Cortex of kidney (tissue), 1 donor: ENCODE measurements at places on chromosomes 2 and 18.

DNA sequence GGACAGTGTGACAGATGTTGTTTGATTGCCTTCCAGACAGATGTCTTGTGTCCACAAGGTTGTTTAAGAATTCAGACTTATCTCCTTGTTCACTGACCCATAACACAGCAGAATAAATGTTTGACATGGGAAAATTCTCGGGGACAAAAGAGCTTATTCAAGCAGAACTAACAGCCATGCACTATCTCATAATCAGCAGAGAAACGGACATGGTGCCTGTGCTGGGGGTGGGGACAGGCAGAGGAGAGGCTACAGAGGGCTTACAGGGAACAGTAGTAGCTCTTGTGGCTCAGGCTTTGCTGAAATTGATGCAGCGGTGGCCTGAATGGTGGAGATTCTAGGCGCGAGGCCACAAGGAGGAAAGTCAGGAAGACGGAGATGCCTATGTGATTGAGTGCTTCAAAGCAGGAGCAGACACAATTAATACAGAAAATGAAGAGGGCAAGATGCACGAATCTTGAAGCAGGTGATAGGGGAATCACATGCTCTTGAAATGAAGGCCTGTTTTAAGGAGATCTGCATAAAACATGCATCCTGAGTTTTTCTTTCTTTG lies 62.0 kb upstream of the CAB39 start:
- no peak for DNase-seq

GRCh38 chr18:26468931-26469340 lies 79.4 kb downstream of the KCTD1 start:
- DNase-seq, result no peak

- no peak for DNase-seq
Observed at GRCh38 chr18:26488417-26489009, 59.8 kb downstream of the KCTD1 start.

GRCh38 chr2:79981316-79981715 lies 323.2 kb downstream of the LRRTM1 start:
- no peak for DNase-seq

DNA sequence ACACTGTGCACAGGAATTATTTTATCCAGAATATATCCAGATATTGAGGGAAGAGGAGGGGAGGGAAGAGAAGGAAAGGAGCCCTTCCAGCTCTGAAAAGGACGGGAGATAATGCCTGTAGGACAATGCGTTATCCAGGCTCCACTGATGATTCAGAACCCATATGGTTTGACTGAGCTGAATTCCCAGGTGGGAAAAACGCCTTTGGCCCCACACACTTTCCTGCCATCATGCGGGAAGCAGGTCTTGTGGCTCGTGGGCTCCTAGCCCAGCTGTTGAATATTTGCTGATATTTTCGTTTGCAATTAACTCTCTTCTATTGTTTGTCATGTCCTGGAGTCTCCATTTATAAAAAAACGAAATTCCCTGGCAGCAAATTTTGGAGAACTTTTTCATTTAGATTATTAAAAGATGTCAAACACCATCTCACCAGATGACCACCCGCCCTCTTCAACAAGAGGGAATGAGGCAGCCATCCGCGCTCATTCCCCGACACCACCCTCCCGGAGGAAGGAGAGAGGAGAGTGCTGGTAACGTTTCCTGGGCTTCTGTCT lies 8.9 kb downstream of the COL6A3 start:
- no peak for DNase-seq

DNA sequence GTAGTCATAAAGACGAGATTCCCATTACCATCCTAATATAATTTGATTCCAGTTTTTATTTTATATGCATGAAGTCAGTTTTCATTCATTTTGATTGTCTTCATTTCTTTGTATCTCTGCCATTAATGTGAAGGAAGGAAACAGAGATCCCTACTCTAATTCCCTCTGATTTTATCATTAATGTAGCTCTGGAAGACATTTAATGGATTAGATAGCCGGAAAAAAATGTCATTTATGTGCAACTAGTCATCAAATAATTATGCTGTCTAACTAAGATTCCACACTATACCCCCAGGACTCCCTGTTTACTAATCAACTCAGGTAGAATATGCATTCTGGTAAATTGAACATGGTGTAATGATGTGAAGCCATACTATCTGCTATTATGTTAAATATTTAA lies 19.9 kb downstream of the RHBDD1 start:
- DNase-seq, result no peak

- no peak for DNase-seq
Observed at GRCh38 chr2:239528146-239528545, 127.3 kb upstream of the HDAC4 start.

- DNase-seq, result no peak
Observed at GRCh38 chr18:58251416-58251815, 207.4 kb downstream of the NEDD4L start.

GRCh38 chr2:234249873-234250272 lies 199.4 kb downstream of the SPP2 start:
- DNase-seq, result no peak

DNA sequence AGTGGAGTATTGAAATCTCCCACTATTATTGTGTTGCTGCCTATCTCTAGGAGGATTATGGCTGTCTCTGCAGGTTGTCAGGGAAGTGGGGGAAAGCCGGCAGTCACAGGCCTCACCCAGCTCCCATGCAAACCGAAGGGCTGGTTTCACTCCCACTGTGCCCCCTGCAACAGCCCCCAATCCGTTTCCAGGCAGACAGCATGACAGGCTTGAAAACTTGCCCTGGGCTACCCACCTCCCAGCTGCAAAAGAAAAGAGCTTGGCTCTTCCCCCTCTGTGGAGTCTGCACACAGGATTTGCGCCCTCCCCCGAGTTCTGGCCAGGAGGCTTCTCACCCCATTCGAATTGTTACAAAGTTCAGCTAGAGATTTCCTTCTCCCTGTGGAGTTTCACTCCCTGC lies 87.4 kb upstream of the MSTN start:
- DNase-seq, result no peak

- no peak for DNase-seq
Observed at GRCh38 chr2:96409081-96409819, 73.7 kb downstream of the NCAPH start.

DNA sequence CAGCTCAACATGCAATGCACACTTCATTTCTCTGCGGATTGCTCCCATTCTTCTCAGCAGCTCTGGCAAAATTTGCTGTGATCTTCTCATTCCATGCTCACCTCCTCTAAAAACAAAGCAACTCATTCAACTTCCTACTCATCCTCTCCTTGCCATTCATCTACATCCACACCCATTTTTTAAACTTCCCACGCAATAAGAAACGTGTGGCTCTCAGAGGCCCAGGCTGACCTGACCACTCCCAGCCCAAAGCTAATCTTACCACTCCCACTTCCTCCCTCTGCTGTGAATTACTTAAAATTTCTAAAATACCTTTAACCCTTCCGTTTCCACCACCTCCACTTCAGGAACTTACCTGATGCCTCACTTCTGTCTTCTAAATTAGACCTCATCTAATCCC lies 15.2 kb downstream of the ABCB11 start:
- DNase-seq, result no peak

DNA sequence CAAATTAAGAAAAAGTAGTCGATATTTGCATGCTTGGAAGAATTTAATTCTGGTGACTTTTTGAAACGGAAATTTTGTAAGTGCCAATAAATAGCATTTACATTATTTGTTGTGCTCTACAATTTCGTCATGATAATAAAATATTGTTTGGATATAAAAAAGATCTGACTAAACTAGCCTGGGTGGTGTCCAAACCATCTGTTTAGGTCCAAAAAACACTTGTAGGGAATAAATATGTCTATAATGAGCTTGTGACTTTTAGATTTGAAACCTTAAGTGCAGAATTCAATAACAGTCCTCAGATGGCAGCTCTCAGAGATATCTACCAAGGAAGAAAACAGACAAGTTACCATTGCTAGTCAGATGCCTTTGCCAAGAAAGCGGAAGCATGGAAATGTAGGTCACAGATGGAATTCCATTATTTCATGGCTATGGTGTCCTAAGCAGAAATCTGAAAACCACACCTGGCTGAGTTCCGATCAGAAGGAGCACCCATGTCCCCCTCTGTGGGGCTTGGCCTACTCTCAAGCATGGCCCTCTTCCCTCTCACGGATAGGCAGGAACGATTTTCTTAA lies 731.1 kb downstream of the RNF144A start:
- no peak for DNase-seq

DNA sequence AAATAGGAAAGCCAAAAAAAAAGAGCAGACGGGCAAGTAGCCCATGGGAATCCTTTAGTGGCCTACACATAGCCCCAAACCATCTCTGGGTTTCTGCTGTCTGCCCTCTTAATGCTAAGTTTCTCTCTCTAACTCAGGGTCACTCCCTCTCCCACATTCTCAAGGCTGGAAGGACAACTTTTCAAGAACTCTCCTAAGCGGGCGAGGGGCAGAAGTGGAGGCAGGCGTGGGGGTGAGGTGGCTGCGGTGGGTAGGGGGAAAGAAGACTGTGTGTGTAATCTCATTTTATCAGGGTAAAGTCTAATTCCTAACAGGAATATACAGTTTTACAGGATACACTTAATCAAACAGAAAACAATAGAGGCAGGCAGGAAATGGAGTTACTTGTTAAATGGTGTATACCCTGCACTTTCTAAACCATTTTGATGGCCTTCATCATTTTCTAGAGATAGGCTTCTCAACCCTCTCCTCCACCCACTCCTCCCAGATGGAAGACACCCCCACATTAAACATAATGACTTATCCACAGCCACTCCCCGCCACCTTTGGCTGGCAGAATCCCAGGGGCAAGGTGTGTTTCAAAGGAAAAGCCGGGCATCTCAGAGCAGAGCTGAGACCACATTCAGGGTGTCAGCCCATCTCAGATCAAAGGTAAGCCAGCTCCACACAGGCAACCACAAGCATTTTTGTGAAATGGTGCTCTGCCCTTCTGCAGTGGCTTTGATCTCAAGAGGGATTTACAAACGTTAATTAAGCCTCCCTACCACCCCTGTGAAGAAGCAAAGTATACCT lies 6.8 kb downstream of the SMAD7 start:
- DNase-seq, result no peak

- DNase-seq, result no peak
Observed at GRCh38 chr2:134445116-134445515, 191.2 kb downstream of the MGAT5 start.

GRCh38 chr2:37600735-37601134 lies 70.7 kb downstream of the CDC42EP3 start:
- DNase-seq, result no peak

- no peak for DNase-seq
Observed at GRCh38 chr2:128324897-128325410, 6.3 kb upstream of the HS6ST1 start.

- no peak for DNase-seq
Observed at GRCh38 chr2:231053846-231054245, 2.8 kb upstream of the PSMD1 start.

GRCh38 chr2:189657867-189658266 lies 3.4 kb upstream of the ASNSD1 start:
- no peak for DNase-seq

DNA sequence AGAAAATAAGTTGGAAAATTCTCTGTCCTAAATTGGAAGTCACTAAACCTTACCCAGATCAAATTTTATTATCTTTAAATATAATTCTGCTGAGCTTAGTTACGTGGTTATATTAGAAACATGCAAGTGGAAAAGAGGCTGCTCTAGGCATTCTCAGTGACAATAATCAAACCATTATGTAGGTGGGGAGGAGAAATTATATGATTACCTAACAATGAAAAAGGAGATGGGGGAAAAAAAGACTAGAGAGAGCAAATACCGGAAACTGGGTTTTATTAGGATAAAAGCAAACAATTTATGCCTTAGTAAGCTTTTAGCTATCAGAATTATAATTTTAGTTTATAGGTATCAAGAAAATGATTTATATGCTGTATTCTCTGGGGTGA lies 53.2 kb downstream of the PHLPP1 start:
- no peak for DNase-seq

DNA sequence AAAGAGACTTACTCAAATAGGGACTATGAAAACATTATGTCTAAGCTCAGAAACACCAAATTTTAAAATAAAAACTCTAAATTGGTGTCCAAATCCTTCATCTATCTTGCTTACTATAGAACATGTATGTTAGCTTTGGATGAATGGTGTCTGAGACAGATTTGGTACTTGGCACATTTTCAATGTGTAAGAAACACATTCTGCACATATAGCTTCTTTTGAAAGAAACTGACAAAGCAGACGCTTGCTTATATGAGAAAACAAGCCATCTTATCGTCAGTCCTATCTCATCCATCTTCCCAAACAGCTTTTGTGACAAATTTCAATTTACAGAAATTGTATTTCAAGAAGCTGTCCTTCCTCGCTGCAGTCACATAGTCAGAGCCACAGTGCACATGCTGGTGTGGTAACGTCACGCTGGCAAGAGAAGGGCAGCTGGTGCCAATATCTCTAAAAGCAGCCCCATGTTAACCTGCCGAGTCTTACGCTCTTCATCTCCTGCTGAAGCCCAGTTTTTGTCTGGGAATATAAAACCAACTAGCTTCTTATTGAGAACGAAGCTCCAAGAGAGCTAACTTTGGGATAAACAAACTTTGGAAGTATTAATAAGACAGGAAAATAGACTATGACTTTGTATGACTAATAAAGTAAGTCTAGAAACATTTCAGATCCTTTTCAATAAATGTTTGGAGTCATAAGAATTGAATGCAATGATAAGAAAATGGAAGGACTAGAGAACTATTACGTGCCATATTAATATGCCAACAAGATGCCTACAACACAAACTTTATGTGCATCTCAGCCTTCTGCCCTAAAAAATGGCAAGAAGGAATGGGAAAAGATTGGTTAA lies 74.9 kb upstream of the TFCP2L1 start:
- DNase-seq, result no peak

GRCh38 chr18:9609190-9609589 lies 5.2 kb downstream of the PPP4R1 start:
- DNase-seq, result no peak

GRCh38 chr18:27073404-27073830 lies 111.7 kb downstream of the CHST9 start:
- DNase-seq, result no peak

DNA sequence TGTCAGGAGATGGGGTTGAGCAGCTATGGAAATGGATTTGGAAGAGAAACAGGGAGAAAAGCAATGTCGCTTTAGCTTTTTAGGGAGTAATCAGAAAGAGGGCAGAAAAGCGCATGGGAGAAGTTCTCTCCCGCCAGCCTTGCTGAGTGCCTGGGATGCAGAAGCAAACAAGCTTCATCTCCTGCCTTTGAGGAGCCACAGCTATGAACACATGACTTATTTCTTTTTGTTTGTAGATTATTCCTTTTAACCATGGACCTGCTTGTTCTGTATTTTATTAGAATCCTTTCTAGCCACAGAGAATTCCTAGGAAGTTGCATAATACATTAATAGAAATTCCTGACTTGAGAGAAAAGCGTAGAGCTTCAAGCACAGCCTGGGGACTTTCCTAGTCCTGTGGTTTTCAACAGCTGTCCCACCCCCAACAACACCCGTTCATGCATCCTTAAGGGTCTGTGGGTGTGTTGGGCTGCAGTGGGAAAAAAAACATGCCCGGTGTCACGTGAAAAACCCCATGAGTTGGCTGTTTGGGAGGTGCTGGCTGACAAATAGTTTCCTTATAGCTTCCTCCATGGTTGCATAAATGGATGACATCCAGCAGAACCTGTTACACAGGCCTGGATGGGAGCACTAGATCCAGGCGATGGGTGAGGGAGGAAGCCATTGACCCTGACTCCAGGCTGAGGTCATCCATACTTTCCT lies 14.9 kb downstream of the SLC9A4 start:
- no peak for DNase-seq
